ENCODE measurements at places on chromosomes 13 and 19.

DNA sequence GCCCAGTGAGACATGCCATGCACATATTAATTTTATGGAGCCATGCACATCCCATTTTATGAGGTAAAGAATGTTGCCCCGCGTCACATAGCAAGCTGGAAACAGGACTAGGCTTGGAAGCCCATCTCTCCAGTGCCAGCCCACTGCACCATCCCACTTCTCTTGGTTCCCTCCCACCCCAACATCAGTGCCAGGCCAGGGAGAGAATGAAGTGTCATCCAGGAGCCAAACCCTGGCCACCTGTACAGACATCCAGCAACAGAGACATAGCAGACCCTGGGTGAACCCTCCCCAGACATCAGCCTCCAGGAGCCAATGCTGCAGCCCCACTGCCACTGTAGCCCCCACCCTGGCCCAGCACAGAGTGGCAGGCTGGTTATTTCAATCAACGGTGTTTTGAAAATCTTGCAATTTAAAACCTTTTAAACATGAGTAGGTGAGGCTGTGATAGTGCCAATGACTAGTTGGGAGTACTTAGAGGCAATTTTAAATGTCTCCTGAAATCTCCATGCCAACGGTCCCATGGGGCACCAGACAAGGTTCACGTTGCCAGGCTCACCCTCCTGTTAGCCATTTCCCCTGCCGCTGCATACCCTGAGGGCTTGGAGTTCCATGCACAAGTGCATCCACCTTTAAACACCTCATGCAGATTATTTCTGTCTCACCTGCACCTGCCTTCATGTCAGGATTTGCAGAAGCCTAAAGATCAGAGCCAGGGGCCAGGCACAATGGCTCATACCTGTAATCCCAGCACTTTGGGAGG, 34.7 kb downstream of the VSTM2B start:
- DNase-seq = no peak

DNA sequence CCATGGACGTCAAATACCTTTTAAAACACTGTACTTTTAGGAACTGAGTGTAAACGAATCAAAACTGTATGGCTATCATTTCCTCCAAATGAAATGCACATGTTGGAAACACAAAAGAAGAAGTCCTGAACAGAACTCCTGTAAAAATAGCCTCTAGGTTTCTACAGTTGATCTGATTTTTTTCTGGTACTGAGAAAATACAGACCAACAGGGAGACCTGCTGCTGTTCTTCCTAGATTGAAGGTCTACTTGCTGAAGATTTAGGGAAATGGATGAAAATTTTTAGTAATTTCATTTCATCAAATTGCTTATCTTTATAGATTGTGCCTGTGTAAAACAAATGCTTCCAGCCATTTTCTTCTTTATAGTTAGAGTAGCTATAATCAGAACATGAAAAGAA, 520.4 kb downstream of the SLITRK6 start:
- no peak for DNase-seq

- DNase-seq = no peak
These were observed 7.8 kb upstream of the CDK8 start for GRCh38 chr13:26246154-26246553.

DNA sequence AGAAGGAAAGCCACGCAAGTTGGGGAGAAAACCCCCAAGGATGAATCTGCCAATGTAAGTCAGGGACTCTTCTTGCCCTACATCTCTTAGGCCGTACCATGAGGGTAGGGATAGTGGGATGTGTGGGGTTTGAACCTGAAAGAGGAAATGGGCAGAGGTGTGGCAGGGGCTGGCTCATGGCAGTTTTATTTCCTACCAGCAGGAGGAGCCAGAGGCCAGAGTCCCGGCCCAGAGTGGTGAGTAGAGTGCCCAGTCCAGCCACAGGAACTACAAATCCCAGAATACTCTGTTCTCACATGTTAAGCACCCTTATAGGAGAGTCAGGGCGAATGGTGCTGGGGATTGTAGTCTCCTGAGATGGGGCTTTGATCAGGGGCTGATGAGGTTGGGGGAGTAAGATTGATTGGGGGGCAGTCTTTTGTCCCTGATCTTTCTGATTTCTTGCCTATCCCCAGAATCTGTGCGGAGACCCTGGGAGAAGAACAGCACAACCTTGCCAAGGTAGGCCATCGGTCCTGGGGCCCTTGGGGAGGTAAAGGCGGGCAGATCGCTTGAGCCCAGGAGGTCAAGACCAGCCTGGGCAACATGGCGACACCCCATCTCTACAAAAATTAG, 16.5 kb downstream of the VASP start:
- no peak for DNase-seq

- DNase-seq = no peak
These were observed 110.5 kb upstream of the ZNF91 start for GRCh38 chr19:23505738-23506137.

All from non-pigmented ciliary epithelial cell (primary cell).